Cerebellar cortex (tissue), 1 donor: ENCODE measurements at places on chromosomes 4 and X.

DNA sequence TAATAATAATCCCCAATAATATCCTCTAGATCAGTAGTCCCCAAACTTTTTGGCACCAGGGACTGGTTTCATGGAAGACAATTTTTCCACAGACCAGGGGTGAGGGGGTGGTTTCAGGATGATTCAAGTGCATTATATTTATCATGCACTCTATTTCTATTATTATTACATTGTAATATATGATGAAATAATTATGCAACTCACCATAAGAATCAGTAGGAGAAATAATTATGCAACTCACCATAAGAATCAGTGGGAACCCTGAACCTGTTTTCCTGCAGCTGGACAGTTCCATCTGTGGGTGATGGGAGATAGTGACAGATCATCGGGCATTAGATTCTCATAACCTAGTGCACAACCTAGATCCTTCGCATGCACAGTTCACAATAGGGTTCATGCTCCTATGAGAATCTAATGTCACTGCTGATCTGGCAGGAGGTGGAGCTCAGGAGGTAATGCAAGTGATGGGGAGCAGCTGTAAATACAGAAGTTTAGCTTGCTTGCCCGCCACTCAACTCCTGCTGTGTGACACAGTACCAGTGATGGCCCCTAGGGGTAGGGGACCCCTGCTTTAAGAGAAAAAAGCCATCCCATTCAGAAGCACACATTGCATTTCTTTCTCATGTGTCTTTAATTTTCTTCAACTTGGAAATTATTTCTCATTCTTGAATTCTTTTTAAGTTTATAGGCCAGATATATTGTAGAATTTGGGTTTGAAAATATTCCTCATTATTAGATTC, 16.0 kb upstream of the SH3RF1 start:
- no peak for DNase-seq

- peak; percentile 76 for DNase-seq
These were observed 74.7 kb downstream of the PAQR3 start for GRCh38 chr4:78864405-78865024.

DNA sequence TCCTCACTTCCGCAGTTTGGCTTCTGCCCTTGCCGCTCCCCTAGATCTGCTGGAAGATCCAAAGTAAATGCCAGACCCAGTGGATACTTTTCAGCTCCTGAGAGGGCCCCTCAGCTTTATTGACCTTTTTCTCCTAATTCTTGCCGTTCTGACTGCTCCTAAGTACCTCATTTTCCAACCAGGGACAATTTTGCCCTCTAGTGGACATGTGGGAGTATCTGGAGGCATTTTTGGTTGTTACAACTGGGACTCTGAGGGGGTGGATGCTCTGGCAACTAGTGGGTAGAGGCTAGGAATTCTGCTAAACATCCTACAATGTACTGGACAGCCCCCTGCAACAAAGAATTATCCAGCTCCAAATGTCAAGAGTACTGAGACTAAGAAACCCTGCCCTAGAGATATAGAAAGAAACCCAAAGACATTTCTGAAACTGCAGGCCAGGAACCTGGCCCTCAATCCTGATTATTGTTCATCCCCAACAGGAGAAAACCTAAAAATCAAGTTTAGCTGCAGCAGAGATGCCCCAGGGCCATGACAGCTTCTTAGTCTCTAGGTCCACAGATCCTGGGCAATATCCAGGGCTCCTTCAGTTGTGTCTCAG, 3.4 kb downstream of the TEX13B start:
- peak; percentile 7 for DNase-seq

DNA sequence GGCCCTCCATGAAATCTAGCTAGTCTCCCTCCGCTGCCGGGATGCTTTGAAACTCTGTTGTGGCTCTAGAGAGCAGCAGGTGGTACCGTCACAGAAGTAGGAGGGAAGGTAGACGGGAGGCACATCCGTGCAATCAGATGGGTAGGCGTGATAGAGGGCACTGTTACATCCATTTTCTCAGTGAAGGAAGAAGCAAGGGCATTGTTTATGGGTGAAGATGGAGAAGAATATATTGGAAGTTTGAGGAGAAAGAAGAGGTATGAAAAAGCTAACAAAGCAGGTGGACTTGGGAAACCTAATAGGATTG, 1.3 kb downstream of the ANAPC4 start:
- DNase-seq, result no peak

GRCh38 chr4:78331965-78332364, 219.6 kb upstream of the ANXA3 start:
- DNase-seq, result no peak

DNA sequence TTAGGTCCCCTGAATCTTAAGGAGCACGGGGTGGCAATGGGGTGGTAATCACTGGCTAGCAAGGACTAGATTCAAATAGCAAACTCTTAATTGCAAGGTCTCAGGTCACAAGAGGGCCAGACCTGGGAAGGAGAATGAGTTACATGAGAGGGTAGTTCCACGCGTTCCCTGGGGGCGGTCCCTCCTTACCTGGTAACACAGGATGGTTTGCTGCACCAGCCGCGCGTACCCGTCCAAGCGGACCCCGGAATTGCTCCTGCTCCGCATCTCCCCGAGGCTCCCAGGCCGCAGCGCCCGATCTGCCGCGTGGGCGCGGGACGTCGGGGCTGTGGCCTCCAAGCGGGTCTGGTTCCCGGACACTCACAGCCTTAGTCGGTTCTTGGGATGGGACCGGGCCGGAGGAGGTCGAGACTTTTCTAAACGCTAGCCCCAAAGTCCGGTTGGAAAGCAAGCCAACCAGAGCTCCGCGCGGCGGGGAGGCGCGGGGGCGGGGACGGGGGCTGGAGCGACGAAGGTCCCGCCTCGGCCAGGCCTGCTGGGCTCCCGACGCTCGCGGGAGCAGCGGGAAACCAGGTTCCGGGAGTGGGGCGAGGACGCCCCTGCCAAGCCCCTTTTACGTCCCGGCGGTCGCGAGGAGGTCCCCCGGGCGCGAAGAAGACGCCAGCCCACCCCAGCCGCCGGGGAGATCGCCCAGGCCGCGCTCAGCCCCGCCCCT, at the start of gene PHKA2:
PHKA2 (minus strand) TSS at position 449 of the 715 bp plus-strand sequence; CDS start at position 267, 182 bp downstream.
- DNase-seq, result no peak

DNA sequence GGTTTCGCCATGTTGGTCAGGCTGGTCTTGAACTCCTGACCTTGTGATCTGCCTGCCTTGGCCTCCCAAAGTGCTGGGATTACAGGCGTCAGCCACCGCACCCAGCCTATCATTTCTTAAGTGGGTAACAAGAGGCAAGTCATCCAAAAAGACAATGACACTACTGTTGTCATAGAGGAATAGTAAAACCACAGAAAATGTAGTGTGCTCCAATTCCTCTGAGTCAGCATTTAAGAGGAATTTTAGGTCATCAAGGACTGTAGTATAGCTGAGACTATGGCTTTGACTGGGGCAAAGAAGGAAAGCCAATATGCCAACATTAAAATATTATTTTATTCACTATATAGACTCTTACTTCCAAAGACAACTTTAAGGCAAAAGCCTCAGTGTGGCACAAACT, 48.4 kb downstream of the ATP8A1 start:
- no peak for DNase-seq

DNA sequence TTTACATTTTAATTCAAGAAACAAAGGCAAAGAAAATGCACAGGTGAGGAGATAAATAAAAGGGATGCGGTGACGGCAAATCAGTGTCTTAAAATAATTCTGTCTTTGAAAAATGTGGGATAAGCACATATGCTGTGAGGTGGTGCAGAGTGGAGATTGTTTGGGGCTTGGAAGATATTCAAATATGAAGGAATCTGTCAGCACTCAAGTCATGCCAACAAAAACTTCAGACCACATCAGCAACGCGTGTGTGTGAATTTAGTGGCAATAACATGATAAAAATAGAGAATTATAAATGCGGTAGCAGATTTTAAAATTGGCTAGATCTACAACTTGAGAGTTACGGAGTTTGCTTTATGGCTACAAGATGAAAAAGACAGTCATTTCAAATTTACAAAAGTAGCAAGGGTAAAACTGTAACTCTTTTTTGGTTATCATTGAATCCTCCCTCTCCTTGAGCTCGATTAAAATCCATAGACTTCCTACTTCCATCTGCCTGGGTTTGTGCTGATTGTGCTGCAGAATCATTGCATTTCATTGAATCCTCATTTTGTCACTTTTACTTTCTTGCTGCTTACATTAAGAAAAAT, 71.5 kb upstream of the VCX2 start:
- DNase-seq, result no peak

GRCh38 chr4:37836838-37837440, 10.5 kb downstream of the PGM2 start:
- no peak for DNase-seq

DNA sequence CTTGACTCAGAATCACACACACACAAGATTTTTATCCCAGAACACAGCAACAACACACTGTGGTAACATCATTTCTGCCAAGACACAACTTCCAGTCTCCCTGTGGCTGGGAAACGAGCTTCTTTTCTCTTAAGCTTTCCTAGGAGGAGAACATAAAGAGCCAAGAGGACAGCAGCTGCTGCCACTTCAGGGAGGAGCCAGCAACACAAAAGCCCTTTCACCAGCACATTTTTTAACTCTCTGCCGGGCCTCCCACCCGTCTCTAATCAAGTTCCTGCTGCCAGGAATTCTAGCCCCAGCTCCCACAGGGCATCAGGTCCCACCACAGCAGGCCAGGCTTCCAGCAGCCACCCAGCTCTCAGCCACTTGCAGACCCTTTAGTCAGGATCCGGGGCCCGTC, 22.4 kb downstream of the FAT1 start:
- peak; percentile 51 for DNase-seq

DNA sequence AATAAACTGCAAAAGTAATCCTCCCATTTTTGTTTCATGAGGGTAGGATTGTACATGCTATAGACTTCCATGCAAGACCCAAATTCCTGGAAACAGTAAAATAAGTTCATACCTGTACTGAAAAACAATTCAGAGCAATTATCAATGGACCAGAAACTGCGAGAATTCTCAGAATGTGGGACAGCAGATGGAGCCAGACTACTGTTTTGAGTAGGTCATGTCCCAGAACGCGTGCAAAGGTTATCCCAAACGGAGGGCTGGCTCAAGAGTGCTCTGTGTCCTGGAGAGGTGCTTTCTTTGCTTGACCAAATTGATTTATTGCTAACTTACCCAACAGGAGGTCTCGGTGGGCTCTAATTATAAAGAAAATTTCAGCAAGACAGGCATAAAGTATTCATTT, 1.7 kb upstream of the MAGEH1 start:
- DNase-seq, result peak; percentile 31

DNA sequence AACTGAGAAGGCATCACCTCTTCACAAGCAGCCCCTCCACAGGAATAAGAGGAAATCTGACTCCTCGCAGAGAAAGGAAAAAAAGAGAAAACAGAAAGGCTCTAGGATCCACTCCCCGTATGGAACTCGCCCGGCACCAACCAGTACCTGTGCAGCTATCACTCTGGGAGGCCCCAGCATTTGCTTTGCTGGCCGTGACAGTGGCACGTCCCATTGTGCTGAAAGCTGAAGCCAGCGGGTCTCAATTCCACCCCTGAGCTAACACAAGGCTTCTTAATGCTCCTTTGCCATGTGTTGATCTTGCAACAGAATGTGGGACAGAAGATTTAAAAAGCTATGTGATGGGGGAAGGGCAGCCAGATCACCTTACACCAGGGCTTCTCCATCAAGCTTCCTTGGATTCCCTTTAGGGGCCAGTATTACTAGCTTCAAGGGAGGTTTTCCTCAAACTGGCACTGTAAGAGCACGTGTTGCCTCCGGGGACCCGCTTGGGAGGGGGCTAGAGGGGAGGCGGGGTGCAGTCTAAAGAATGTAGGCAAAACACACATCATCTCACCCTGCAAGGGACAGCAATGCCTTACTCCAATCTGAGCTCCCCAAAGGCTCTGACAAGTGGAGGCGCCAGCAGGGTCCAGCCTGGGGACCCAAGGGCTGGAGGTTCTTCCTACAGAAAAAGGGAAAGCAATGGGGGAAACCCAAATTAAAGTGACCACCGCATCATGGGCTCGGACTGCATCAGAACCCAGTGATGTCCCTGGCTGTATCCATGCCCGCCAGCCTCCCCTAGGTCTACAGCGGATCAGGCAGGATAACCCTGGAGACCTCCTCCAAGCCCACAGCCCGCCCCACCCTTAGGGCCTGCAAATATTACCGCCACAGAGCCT, 1.2 kb downstream of the USP46 start:
- peak; percentile 69 for DNase-seq

DNA sequence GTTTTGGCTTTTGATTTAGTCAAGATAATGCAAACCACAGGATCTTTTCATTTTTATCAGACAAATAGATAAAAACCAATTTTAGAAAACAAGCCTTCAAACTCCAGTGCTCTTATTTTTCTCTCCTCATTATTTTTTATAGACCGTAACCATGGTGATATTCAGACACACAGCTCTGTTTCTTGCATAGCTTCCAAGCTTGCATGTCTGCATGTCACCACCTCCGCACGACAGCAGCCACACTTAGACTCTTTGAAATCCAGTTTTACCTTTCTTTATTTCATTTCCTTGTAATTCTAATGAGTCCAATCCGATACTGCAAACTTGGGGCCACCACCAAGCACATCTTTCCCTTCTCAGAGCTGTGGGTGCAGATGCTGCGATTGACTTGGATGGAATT, 94.3 kb upstream of the GPM6A start:
- no peak for DNase-seq

DNA sequence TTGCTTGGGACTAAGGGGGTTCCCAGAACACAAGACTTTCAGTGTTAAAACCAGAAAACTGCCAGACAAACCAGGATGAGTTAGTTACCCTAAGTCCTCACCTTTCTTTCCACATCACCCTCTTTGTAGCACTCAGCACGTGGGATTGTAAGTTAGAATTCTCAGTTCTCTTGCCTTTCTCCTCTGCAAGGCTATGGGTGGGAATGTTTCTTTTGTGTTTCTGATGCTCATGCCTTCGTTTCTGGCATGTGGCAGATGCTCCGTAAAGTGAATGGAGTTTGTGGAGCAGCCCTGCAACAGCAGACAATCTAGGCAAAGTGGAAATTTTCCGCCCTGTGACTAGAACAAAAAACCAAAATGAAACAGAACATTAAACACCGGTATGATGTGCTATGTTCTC, 64.7 kb upstream of the SPP1 start:
- DNase-seq, result no peak

DNA sequence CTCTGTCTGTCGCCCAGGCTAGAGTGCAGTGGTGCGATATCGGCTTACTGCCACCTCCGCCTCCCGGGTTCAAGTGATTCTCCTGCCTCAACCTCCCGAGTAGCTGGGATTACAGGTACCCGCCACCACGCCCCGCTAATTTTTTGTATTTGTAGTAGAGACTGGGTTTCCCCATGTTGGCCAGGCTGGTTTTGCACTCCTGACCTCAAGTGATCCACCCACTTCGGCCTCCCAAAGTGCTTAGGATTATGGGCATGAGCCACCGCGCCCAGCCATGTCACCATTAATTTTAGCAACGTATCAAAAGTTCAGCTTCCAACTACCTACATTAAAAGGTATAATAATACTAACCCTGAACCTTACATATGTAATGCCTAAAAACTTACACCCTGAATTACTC, 940 bp upstream of the UTP3 start:
- DNase-seq, result no peak

- DNase-seq, result no peak
These were observed 47.5 kb downstream of the PTPN13 start for GRCh38 chr4:86641516-86642090.

GRCh38 chr4:21290562-21290961, 590.3 kb downstream of the PACRGL start:
- DNase-seq, result no peak

- DNase-seq, result no peak
These were observed 20.9 kb upstream of the PRMT9 start for GRCh38 chr4:147704846-147705245.

- DNase-seq, result peak; percentile 65
These were observed 2.1 kb upstream of the APBB2 start for GRCh38 chr4:41216294-41217019.

GRCh38 chr4:117327491-117327890, 242.1 kb upstream of the TRAM1L1 start:
- DNase-seq, result no peak
